Esophagus squamous epithelium (tissue), 5 donors: ENCODE measurements at places on chromosomes 11 and 22.

DNA sequence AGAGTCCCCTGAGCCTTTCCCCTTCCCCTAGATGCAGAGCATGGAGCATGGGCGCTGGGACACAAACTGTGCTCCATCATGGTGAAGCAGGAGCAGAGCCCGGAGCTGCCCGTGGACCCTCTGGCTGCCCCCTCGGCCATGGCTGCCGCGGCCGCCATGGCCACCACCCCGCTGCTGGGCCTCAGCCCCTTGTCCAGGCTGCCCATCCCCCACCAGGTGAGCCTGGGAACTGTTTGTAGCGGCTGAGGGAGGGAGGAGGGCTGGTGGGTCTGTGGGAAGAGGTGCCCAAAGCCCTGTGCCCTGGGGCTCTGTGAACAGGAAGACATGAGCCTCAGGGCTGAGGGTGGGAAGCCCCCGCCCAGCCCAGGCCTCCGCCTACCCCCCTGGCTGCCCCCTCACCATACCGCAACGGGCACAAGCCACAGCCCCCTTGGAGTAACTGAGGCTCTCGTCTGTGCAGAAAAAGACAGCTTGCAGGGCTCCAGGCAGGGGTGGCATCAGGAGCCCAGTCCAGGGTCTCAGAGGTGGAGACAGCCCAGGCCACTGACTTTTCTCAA lies 30.4 kb downstream of the CREB3L1 start:
- DNase-seq = no peak

DNA sequence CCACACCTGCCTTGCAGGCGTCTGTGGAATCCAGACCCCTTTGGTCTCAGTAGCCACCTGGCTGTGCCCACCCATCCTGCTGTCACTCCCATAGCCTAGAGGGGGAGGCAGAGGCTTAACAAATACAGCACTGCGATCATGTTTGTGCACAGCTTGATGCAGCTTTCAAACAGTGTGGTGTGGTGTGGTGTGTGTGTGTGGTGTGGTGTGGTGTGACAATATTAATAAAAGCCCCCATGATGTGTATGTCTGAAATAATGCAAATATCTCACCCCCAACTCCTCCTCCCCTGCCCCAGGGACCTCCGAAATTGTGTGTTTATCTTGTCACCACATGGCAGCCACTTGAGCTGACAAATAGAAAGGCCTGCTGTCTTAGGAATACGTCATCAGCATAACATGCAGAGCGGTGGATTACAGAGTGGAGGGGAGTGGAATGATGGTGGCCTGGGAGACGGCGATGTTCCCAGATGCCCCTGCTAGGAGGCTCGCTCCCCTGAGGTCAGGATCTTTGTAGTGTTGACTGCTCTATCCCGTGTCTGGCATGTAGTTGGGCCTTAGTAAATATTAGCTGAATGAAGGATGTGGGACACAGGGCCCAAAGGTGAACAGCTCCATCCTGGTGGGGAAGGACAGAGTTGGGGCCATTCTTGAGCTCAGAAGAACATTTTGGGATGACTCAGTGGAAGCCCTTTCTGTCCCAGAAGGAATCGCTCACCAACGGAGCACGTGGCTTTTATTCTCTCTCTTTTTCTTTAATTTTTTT lies 2.8 kb downstream of the PDXP start:
- no peak for DNase-seq

DNA sequence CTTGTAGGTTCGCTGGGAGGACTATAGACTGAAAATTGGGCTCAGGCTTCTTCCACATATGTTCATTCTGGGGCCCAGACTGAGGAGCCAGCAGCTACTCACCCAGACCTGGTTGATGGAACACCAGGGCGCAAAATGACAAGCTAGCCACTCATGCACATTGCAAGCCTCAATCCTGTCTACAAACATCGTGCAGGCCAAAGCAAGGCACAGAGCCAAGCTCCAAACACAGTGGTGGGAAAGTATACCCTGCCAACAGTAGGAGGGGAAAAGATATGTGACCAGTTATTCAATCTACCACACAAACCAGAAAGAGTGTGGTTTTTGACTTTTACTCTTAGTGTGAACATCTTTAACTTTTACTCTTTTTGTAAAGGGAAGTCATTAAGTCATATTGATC lies 660.5 kb downstream of the NTM start:
- no peak for DNase-seq

GRCh38 chr11:92545906-92546471 lies 321.4 kb downstream of the FAT3 start:
- no peak for DNase-seq

DNA sequence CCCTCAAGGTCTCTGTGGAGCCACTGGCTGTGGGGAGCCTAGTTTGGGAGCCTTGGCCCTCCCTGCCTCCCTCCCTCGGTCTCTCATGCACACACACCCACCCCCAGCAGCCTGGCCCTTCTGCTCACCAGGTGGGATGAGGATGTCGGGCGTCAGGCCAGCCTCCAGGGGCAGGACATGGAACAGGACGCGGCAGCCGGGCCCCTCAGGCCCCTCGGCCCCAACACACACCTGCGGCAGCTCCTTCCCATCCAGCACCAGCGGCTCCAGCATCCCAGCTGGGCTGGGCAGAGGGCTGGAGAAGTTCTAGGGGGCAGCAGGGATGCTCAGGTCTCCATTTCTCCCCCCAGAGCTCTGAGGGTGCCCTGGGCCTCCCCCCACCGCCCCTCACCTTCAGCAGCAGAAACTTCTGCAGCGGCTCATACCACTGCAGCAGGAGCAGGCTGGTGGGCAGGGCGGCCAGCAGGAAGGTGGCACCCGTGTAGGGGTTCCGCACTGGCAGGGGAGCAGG lies 11.2 kb downstream of the MAP4K2 start:
- no peak for DNase-seq

GRCh38 chr22:50268655-50269113 lies 1.5 kb downstream of the MAPK11 start:
- DNase-seq = no peak

DNA sequence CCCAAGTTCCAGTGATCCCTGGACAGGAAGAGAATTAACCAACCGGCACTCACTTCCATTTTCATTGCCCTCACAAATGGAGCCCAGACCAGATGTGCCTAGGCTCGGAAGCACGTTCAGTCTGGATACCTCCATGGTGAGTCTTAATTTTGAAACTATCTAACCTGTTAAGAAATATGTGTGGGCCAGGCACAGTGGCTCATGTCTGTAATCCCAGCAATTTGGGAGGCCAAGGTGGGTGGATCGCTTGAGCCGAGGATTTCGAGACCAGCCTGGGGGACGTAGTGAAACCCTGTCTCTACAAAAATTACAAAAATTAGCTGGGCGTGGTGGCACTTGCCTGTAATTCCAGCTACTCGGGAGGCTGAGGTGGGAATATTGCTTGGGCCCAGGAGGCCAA lies 31.5 kb downstream of the MCAM start:
- DNase-seq = no peak
